ENCODE measurements at places on chromosomes 7 and 10.

GRCh38 chr10:104317269-104317710 is 21.0 kb downstream of the ITPRIP start:
- no peak for DNase-seq

DNA sequence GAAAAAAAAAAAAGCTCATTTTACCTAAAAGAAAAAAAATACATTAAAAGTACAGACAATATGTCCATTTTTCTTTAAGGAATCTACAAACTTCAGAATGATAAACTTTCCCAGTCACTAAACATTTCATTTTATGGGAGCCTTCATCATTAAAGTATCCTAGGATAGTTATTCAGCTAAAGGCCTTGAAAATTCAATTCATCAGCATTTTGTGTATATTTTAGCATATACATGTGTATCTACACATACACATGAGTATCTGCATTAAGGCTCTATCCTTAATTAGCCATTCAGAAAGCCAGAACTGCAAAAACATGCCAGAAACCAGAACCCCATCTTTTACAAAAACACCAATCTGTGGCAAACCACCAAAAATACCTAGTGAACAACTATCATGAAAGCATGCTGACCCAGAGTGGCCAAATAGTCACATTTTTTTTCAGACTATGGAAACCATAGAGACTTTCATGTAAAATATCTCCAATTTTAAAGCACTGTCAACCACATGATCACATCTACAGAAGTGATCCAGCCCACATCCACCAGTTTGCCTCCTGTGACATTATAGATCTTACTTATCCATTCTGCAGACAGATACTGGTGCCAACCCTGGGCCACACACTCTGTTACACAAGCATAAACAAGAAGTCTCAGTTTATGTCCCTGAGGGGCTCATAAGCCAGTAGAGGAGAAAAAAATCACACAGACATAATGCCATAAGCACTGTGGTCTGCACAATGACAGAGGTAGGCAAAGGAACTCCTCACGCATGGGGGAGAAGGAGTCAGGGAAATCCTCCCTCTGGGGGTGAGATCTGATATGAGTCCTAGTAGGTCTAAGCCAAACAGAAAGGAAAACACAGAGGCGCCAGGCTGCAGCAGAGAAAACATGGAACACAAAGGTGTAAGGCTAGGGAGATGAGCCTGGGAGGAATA is 79.2 kb downstream of the SRPK2 start:
- no peak for DNase-seq

- DNase-seq = no peak
Observed at GRCh38 chr10:118873091-118873737, 118.4 kb upstream of the CACUL1 start.

GRCh38 chr10:80265740-80266512 is 23.5 kb downstream of the MAT1A start:
- no peak for DNase-seq

DNA sequence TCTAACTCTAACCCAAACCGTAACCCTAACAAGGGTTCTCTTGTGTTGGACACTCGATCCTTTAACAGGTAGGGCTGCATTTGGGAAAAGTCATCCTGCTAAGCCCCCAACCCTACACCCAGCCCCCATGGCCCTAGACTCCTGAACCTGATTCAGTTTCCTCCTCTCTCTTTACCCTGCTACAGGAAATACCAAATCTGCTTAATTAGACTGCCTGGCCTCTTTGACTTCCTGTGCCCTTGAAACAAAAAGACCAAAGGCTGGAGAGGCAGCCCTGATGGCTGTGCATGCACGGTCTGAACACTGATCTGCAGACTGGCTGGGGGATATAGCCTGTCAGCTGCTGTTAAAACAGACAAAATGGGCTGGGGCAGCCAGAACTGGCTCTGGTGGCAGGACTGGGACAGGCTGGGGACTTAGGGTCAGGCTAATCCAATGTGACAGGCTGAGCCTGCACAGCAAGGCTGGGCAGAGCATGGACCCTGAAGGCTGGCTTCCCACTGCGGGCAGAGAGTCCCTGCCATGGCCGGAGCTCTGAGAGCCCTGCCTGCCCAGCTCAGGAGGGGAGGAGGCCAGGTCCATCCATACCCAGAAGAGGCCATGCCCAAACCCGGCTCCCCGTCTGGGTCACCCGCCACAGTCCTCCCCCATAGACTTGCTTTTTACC is 51.0 kb upstream of the MSMB start:
- DNase-seq = no peak

DNA sequence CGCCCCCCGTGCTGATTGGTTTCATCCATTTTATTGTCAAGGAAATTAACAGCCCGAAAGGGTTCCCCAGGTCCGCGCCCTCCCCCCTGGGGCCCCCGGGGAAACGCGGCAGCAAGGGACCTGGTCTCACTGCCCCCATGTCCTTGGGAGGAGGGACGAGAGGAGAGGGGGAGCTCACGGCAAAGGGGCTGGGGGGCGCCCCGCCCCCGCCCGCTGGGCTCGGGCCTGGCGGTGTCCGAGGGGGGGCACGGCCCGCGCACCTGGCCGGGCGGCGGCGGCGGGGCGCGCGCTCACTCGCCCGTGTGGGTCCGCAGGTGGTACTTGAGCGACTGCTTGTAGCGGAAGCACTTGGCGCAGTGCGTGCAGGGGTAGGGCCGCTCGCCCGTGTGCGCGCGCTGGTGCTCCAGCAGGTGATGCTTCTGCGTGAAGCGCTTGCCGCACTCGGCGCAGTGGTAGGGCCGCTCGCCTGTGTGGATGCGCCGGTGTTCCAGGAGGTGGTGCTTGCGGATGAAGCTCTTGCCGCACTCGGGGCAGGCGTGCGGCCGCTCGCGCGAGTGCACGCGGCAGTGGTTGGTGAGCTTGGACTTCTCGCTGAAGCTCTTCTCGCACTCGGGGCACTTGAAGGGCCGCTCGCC is 29.3 kb downstream of the ZNF777 start:
- DNase-seq = no peak

- DNase-seq = no peak
Observed at GRCh38 chr7:2278026-2278425, 36.0 kb downstream of the NUDT1 start.

GRCh38 chr10:119268871-119269506 is 61.6 kb downstream of the GRK5 start:
- no peak for DNase-seq

- DNase-seq = no peak
Observed at GRCh38 chr10:59752278-59752940, 846 bp downstream of the MRLN start.

GRCh38 chr7:101818287-101819071 is 1.1 kb downstream of the CUX1 start:
- no peak for DNase-seq

DNA sequence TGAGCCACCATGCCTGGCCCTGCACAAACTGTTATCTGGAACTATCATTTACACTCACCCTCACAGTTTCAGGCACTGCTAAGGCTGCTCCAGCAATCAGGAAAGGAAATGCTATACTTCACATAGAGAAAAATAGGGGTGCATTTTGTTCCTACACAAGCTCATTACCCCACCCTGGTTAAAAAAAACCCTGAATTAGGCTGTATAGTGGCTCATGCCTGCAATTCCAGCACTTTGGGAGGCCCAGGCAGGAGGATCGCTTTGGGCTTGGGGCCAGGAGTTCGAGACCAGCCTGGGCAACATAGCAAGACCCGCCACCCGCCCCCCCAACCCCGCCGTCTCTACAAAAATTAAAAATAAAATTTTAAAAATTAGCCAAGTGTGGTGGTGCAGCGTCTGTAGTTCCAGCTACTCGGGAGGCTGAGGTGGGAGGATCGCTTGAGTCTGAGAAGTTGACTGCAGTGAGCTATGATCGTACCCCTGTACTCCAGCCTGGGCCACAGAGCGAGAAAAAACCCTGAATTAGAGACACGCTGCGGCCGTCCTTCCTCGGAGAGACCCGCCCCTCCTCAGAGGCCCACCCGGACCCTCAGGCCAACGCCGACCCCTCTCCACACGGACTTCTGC is 539 bp downstream of the PTCD1 start:
- no peak for DNase-seq

DNA sequence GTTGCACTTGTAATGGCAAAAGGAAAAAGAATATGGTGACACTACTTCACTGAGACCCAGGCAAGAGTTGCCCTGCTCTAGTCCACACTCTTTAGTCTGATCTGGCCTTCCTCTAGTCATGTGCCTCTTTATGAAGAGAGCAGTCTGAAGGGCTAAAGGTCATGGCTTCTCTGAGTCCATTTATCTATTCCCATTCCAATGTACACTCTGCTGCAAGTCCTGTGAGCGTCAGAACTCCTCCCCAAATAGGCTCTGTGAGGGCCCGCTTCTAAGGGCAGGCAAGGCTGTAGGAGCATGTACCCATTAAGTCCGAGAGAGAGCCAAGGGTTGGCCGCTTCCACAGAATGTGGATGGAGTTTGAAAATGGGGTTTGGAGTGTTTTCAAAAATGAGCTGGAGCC is 209.3 kb downstream of the AHR start:
- DNase-seq = no peak

- no peak for DNase-seq
Observed at GRCh38 chr10:93336678-93337077, 145.5 kb downstream of the MYOF start.

- no peak for DNase-seq
Observed at GRCh38 chr7:109235316-109235715, 665.6 kb downstream of the DNAJB9 start.

- DNase-seq = no peak
Observed at GRCh38 chr7:54987772-54988171, 31.0 kb upstream of the EGFR start.

DNA sequence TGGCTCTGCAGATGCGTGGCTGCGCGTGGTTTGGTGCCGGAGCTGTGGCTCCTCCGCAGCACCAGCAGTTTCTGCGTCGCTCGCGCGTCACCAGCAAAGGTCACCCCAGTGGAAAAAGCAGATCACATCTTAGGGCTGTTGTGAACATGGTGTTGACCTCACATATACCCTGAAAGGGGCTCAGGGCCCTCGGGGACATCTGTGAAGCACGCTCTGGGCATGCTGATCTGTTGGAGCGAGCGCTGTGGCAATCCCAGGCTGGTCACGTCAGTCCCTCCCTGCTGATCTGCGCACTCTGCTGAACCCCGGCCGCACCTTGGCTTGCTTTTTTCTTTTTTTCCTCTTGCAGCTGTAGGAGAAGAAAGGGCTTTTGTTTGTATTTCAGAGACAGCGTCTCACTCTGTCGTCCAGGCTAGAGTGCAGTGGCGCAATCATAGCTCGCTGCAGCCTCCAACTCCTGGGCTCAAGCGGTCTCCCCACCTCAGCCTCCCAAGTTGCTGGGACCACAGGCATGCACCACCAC is 33.3 kb upstream of the AP5Z1 start:
- no peak for DNase-seq

GRCh38 chr10:133467286-133467911 is 13.7 kb downstream of the SCART1 start:
- no peak for DNase-seq

- DNase-seq = no peak
Observed at GRCh38 chr10:71463111-71463510, 66.4 kb downstream of the CDH23 start.

GRCh38 chr10:34294137-34294536 is 521.0 kb downstream of the PARD3 start:
- DNase-seq = no peak

DNA sequence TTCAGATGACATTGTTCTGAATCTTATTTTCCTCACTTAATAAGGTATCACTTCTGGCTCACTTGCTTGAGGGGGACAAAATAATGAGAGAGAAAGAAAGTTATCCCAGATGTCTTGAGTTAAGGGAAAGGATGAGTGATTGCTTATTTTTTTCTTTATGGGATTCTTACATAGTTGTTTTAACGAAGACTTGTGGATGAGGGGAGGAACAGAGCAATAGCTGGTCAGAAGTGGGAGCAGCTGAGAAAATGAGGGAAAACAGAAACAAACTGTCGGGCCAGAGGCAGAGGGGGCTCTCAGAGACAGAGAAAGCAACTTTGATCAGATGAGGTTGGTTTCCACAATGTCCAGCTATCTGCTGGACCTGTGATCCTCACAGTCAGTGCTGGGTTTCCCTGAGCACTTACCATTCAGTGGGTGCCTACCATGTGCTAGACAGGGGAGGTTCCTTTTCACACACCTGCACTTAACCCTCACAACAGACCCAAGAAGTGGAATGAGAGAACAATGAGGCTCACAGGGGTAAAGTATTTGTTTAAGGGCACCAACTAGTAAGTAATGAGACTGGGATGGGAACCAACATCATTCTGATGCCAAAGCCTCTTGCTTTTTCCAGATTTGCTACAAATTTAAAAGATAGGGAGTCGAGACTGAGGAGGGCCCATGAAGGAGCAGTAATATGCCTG is 64.2 kb downstream of the BICC1 start:
- DNase-seq = no peak

- no peak for DNase-seq
Observed at GRCh38 chr10:49139846-49140195, 6.0 kb upstream of the FAM170B start.

DNA sequence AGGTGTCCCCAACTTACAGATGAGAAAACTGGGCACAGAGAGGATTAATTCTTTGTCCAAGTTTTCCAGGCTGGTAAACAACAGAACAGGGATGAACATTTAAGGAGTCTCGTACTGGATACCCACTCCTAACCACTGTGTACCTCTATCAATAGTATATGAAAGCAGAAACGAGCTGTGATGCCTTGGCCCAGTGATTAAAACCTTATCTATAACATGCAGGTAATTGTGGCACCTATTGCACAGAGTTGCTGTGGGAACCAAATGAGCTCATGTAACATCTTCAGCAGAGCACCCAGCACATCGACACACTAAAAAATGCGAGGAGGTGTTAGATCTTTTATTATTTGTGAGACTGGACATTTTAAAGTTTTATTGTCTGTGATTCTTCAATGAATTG is 1.6 kb downstream of the TMEM273 start:
- no peak for DNase-seq

GRCh38 chr7:114700247-114700928 is 221.5 kb upstream of the MDFIC start:
- no peak for DNase-seq

- DNase-seq = no peak
Observed at GRCh38 chr10:131201741-131202515, 109.6 kb downstream of the TCERG1L start.

GRCh38 chr7:149599636-149600206 is 102.1 kb upstream of the ZNF746 start:
- no peak for DNase-seq

- no peak for DNase-seq
Observed at GRCh38 chr10:45673074-45673648, 589 bp upstream of the ZFAND4 start.

GRCh38 chr10:69894156-69894555 is 92.5 kb downstream of the COL13A1 start:
- DNase-seq = no peak

DNA sequence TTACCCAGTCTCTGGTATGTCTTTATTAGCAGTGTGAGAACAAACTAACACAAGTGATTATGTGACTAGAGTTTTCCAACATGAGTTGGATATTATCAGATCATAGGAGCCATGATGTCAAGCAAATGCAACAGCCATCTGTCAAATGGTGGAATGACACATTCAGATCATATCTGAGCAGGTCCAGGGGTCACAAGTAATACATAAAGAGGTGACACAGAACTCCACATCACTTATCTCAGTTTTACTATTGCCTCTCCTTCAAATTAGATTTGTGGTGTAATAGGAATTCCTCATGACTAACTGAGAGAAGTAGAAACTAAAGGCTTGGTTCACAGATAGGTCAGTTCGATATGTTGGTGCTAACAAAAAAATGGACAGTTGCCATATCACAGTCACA is 12.2 kb upstream of the SAMD9L start:
- no peak for DNase-seq
